ENCODE measurements at places on chromosomes 6 and 20.

- no peak for DNase-seq
Measured at GRCh38 chr20:3847429-3847940, 851 bp downstream of the MAVS start.

DNA sequence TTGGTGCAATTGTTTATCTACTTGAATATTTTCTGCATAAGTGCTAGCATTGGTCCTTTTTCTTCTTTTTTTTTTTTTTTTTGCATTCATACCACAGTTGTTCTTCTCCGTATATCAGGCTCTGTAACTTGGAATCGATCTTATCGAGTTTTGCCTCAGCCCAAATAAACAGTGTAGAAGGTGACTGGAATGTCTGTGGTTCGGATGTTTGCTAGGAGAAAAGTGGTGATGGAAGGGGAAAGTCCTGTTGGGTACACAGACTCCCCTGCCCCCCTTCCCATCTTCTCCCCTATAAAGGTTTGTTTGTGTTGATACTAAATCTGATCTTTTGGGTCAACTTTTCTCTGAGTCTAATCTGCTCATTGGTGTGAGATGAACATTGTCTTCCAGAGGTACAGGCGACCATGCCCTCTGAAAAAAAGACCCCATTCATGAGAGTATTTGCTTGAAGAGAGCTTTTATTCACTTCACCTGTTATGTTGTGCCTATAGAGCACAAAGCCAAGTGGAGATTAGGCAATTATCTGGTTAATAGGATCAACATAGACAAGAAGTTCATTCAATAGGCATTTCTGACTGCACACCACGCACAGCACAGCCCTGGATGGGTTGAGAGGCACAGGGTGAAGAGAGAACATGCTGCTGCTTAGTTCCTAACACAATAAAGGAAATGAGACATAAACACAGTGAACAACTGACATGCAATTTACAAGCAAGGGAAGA is 620.0 kb downstream of the PKHD1 start:
- no peak for DNase-seq

GRCh38 chr20:9515741-9516233 is 1.4 kb downstream of the LAMP5 start:
- DNase-seq, result no peak

- DNase-seq, result no peak
Measured at GRCh38 chr6:169424149-169424804, 170.6 kb upstream of the THBS2 start.

DNA sequence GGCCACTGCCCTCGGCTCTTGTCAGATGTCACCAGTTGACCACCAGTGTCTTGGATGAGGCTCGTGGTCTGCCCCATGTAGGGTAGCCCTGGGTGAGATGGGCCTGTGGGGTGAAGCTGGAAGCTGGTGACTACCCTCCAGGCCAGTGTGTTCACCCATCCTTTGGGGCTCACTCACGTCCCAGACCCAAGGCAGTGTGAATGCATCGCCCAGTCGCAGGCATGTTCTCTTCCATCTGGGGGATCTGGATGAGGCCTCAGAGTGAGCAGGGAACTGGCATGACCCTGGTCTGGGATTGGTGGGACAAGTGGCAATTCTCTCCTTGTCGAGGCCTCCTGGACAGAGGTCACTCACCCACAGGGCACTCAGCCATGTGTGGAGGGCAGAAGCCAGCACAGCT is 120.1 kb upstream of the PHACTR3 start:
- no peak for DNase-seq

- DNase-seq, result no peak
Measured at GRCh38 chr20:47003223-47003622, 108.6 kb downstream of the EYA2 start.

- DNase-seq, result peak; percentile 82
Measured at GRCh38 chr6:108689272-108690161, 128.8 kb downstream of the FOXO3 start.

GRCh38 chr6:27791182-27791943 is 120.8 kb downstream of the OR2B2 start:
- peak; percentile 36 for DNase-seq

DNA sequence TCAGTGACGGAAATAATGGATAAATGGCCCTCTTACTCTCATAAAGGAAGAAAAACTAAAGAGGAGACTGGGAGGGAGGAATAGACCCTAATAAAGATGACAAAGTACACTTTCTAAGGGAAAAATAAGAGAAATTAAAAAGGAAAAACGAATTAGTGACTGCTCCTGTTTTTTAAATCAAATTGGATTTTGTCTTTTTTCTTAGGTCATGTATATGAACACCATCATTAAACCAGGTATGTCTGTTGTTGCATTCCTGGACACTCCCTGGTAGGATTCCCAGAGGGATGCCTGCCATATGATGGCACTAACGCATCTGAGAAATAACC is 59.4 kb upstream of the BTN3A2 start:
- DNase-seq, result no peak

DNA sequence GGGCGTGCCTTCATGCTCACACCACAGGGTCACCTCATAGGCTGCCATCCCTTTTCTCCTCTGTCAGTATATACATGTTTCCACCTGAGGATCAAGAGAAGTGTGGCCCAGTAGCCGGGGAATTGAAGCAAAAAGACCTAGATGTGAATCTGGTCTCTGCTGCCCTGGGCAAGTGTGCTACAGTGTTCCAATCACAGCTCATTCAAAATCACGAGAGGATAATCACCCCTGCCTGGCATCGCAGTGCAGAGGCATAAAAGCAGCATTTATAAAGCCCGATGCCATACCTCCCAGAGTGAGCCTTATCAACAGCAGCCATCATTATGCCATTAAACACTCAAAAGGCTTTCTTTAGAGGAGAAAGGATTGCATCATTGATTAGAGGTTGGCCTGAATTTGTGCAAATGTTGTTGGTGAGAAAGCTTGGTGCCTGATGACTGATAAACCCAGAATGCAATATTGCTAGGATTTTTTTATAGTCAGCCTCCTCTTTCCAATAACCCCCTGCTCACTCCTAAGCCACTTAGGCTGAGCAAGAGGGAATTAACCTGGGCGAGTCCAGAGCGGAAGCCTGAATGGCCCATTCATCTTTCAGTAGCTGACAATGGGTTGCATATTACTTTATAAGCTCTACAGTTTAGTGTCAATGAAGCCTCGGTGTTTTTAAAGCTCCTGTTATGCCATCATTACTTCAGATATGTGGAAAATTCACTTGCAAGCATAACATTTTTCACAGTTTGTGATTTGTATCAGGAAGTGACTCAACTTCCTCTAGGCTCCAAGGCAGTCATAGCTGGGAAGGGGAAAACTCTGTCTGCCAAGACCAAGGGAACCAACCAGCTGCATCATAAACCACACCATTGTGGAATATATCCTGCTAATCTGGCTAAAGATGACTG is 92.5 kb upstream of the NXT1 start:
- no peak for DNase-seq

- no peak for DNase-seq
Measured at GRCh38 chr6:4108561-4109093, 26.7 kb downstream of the ECI2 start.

DNA sequence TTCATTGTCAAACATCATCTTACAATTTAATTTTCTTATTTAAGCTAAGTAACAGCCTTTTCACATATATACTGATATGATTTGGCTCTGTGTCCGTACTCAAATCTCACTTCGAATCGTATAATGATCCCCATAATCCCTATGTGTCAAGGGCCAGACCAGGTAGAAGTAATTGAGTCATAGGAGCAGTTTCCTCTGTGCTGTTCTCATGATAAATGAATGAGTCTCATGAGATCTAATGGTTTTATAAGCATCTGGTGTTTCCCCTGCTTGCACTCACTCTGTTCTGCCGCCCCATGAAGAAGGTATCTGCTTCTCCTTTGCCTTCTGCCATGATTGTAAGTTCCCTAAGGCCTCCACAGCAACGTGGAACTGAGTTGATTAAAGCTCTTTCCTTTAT is 25.1 kb upstream of the CMTR1 start:
- no peak for DNase-seq

DNA sequence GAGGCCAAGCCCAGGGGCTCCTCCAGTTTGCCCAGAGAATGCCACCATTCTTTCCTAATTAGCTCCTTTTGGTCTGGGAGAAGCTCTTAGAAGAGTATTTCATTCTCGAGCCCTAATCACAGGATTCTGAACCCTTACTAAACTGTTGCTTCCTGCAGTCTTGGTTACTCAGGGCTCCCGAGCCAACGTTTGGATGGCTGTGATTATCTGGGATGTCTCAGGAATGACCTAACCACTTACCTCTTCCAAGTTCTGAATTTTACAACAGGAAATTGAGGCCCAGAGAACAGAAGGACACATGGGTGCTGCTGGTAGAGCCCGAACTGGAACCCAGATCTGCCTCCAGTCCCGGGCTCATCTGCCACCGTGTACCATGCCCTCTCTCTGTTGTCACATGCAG is 22.2 kb upstream of the PNPLA1 start:
- DNase-seq, result no peak

DNA sequence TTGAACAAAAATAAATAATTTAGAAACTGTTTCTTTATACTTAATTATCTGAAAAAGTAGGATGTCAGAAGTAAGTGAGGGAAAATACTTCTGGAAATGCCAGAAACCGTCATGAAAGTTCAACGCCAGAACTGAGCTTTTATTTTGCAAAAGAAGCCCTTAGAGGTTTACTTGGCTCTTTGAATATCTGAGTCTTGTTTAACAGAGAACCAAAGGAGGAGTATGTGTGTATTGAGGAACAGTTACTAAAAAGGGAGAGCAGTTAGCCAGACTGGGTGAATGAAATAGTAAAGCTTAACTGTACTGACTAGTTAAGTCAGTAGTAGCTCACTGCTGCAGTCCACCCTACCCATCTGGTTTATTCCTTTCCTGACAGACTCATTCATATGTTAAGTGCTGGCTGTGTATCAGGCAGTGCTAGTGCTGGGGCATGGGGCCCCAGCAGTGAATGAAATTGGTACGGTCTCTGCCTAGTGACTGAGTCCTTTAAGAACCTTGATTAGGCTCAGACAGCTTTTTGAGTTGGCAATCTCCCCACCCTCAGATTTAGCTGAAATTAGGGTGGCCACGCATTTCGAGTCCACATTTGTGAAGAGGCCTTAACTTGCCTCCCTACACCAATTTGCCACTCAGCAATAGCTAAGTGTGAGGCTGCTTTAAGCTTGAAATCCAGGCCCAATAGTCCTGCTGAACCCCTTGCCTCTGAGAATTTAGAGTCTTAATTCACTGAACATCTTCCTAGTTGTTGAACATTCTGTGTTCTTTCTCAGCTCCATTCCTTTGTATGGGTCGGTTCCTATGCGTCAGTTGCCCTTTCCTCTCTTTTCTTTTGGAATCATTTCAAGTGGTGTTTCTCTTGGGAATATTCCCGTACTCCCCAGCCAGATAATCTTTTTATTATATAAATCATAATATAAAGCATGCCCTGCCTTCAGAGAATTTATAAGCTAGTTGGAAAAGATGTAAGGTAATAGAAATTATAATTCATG is 20.2 kb downstream of the MAP3K4 start:
- no peak for DNase-seq

- no peak for DNase-seq
Measured at GRCh38 chr20:564192-564591, 20.6 kb upstream of the CSNK2A1 start.

DNA sequence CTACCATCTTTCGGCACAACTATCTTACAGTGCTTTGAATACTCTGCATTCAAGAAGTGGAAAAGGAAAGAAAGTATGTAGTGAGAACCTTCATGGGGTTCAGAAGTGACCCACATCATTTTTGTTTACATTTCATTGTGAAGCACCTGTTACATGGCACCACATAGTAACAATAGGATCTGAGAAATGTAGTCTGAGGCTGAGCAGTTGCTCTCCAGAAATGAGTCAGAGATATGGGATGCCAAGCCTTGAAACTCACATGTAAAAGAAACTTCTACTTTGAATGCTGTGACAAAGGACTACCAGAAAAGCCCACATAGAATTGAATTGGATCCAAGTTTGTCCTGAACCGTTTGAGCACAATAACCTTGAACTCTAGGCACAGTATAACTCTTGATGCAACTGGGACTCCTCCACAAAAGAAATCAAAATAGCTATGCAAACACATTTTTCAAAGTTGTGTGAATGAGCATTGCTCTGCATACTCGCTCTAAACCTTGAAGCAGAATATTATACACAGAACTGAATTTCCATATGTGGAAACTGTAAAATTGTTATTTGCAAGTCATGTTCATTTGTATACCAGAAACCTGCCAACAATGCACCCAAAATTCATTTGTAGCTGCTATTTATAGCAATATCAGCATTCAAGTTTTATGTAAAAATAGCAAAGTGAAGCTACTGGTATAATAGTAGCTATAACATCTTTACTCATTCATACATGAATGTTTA is 400.9 kb upstream of the POU3F2 start:
- no peak for DNase-seq

DNA sequence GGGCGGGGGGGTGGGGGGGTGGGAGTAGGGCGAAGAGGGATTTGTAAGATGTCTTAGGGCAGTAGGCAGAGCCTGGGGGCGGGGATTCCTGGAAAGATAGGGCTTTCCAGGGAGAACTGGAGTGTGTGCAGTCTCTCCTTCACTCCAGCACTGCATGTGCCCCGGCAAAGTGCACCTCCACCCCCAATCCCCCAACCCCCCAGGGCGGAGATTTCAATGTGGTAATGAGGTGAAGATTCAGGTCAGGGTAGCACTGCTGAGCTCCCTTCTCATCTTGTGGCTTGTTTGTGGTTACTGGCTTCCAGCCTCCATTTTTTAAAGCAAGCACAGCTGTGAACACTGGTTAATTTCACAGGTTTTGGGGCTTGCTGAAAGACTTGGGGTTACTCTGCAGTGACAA is 5.9 kb downstream of the TMEM239 start:
- DNase-seq, result no peak

GRCh38 chr6:37140145-37140544 is 29.8 kb upstream of the PIM1 start:
- no peak for DNase-seq

- DNase-seq, result no peak
Measured at GRCh38 chr20:8898823-8899222, 170.1 kb upstream of the PLCB4 start.

- no peak for DNase-seq
Measured at GRCh38 chr20:17687800-17688199, 5.8 kb upstream of the RRBP1 start.

GRCh38 chr6:131910219-131910589 is 41.0 kb downstream of the CCN2 start:
- DNase-seq, result no peak

Measured in tibial nerve (tissue), 4 donors.